Keratinocyte (primary cell): ENCODE measurements at places on chromosomes 5 and 9.

GRCh38 chr5:8601831-8602354, 732.9 kb downstream of the MTRR start:
- DNase-seq = no peak

DNA sequence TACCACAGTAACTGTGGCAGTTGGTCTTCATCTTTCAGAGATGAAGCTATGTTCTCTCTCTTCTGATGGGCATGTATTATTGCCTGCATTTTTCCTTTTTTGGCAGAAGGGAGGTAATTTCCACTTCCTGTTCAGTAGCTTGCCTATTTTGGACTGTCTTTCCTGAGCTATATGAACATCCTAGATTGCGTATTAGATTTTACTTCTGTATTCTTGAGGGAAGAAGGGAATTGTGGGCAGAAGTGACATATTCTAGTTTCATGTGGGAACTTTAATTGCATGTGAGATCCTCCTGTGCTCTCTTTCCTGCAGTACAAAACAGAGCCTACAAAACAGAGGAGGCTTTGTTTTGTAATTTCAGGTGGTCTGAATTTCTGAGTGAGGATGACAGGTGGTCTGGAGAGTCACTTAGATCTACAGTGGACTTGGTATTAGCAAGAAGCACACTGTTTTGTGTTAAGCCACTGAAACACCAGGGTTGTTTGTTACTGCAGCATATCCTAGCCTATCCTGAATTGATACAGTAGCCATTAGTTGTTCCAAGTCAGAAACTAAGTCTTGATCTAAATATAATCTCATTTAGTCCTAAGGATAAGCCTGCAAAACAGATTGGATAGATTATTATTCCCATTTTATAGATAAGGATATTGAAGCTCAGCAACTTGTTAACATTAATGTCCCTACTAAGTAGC, 68.1 kb downstream of the AOPEP start:
- no peak for DNase-seq

DNA sequence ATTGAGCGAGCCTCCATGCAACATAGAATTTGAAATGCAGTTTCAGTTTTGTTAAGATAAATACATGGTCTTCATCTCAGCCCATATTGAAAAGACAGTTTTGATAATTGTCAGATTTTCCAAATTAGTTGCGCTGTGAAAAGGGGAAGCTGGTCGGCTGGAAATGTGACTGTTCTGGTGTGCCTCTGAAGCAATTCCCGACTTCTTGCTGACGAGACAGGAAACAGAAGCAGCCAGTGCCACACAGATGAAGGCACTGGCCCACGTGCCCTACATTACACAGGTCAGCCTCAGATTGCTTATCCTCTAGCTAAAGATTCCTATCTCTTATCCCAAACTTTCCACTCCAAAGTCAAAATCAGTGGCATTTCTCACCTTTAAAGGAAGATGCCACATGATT, 214.1 kb upstream of the TLE4 start:
- DNase-seq = no peak

GRCh38 chr5:67998709-67999261, 216.8 kb upstream of the PIK3R1 start:
- no peak for DNase-seq

GRCh38 chr9:133677126-133678010, 41.2 kb downstream of the DBH start:
- no peak for DNase-seq

DNA sequence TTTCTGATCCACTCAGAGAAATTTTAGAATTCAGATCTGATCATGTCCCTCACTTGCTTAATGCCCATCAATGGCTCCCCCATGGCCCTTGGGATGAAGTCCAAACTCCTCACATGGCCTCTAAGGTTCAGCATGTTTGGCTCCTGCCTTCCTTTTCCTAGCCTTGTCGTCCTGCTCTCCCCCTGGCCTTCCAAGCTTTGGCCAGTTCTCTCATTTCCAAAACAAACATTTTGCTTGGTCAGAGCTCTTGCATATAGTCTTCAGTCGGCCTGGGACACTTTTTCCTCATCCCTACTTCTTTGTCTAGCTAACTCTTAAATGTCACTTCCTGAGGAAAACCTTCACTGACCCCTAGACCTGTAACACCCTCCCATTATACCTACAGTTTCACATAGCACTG, 37.1 kb upstream of the PPP3R2 start:
- no peak for DNase-seq

- DNase-seq = no peak
Observed at GRCh38 chr5:143454936-143455516, 51.5 kb upstream of the NR3C1 start.

GRCh38 chr5:54401515-54401914, 54.0 kb upstream of the HSPB3 start:
- DNase-seq = no peak

DNA sequence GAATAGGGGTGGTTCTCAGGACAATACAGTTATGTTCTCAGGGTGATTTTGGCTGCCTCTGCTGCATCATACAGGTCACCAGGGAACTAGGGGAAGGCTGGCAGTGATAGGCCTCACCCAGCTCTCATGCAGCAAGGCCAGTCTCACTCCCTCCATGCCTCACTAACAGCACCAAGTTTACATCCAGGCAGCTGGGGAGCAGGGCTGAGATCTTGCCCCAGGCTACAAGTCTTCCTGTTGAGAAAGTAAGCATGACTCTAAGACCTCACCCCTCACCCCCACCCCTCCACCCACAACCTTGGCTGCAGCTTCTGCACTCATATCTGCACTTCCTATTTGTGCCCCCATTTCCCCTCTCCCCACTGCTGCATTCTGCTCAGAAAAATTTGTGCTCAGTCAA, 481.2 kb downstream of the ACTL7B start:
- DNase-seq = no peak

GRCh38 chr5:144548936-144549335, 378.3 kb downstream of the KCTD16 start:
- no peak for DNase-seq

DNA sequence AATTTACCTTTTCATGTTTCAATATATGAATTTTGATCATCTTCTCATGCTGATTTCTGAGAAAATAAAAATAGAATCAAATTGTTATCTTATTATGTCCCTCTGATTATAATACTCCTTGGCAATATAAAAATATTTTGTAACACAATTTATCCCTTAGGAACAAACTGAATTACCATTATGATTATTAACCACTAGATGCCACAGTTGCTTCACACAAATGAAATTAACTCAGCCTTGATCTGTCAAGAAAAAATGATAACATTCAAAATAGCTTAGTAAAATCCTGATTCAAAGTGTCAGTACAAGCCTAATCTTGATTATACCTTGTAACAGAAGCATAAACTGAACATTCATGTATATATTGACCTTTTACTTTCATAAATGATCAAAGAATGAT, 4.8 kb upstream of the CHSY3 start:
- no peak for DNase-seq

GRCh38 chr9:6450641-6451375, 37.8 kb downstream of the UHRF2 start:
- DNase-seq = no peak

DNA sequence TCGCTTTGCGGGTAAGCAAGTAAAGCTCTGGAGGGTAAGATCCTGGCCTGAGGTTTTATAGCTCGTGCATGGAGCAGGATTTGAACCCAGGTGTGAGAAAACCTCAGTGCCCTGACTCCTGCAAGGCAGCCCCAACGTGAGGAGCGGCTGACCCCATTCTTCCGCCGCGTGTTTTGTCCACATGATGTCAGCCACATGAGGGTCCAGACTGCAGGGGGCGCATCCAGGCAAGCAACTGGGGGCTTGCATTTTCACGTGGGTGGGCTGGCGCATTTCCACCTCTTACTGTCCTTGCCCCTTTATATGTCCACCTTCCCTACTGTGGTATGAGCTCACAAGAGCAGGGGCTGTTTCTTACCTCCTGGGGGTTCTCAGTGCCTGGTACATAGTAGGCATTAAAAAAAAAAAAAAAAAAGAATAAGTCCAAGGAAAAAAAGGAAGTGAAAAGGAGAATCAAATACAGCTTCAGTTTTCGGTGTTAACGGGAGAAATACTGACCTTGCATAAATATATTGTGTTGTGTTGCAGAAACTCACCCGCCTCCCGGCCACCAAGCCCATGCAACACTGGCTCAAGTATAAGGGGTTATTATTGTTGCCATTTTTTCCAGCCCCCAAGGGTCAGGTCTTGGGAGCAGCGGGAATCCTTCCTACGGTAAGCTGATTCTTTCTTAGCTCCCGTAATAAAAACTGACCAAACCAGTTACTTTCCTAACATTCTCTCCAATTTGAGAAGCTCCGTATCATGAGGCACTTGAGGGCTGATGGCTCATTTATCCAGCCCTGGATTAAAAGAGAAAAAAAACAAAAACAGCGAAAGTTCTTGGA, 15.0 kb downstream of the TLX3 start:
- no peak for DNase-seq

DNA sequence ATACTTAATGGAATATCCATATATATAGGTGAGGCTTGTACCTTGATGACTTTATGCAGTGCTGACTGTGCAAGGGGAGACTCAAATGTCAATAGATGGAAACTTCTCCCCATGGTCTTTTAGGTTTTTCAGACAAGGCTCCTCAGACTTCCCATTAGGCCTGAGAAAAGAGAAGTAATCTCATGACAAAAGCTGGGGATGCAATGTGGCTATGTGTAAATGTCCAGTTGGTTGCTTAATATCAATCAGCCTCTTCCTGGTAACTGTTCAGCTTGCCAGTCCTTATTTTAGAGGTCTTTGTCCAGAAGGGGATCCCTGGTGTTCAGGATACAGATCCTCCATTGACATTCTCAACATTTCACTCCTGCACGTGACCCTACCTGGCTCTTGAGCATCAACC, 621.1 kb upstream of the CDH18 start:
- DNase-seq = no peak

GRCh38 chr5:135214897-135215616, 181.0 kb upstream of the PITX1 start:
- DNase-seq = no peak

GRCh38 chr5:58116346-58116745, 343.5 kb downstream of the PLK2 start:
- no peak for DNase-seq

DNA sequence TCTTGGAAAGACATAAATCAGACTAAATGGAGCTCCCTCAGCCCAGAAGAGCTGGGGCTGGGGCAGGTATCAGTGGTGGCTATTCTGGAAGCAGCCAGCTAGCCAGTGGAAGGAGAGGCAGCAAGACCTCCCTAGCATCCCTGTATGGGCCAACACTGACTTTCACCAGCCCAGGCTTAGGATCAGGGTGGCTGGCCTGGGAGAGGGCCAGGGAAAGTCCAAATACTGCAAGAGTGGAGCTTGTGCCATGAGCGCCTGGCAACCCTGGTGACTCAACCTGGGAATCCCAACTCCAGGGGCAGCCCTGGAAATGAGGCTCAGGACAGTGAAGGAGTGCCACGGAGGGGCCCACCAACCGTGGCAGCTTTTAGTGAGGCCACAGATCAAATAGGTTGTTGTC, 7.6 kb upstream of the IRF1 start:
- no peak for DNase-seq

GRCh38 chr5:177426566-177427210, at the start of gene GRK6:
Gene GRK6, plus strand, starts transcription at chr5:177426676. Its CDS starts 170 bp downstream, at chr5:177426846.
- no peak for DNase-seq

DNA sequence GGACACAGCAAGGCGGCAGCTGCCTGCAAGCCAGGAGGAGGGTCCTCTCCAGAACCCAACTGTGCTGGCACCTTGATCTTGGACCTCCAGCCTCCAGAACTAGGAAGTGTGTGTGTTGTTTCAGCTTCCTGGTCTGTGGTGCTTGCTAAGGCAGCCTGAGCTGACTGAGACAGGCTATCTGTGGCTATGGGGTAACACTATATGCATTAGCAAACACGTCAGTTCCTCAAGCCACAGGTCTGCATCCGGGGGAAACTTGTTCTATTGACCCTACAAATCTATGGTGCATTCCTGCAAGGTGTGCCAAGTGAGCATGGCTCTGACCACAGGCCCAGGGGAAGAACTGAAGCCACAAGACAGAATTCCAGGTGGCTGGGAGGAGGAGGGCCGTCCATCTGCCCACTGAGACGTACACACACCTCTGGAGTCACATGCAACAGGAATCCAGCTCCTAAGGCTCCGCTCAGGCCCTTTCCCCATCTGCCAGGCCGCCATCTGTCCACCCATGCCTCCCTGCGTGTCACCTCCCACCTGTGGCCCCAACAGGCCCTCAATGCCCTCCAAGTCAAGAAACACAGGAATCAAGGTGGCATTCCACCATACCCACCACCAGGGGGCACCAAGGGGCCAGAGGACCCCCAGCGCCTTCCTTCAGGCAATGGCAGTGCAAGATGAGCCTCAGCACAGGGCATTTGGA, 174.9 kb downstream of the ROR2 start:
- DNase-seq = no peak

GRCh38 chr5:128644863-128645262, 106.8 kb upstream of the FBN2 start:
- DNase-seq = no peak

GRCh38 chr9:20805766-20806165, 121.7 kb downstream of the FOCAD start:
- no peak for DNase-seq

- no peak for DNase-seq
Observed at GRCh38 chr9:131259432-131259898, 16.8 kb downstream of the FAM78A start.

- no peak for DNase-seq
Observed at GRCh38 chr9:121774715-121775613, 123.5 kb downstream of the DAB2IP start.

- DNase-seq = no peak
Observed at GRCh38 chr9:34591248-34591916, 1.9 kb upstream of the CNTFR start.

- DNase-seq = no peak
Observed at GRCh38 chr5:147372191-147372590, 137.4 kb downstream of the STK32A start.

DNA sequence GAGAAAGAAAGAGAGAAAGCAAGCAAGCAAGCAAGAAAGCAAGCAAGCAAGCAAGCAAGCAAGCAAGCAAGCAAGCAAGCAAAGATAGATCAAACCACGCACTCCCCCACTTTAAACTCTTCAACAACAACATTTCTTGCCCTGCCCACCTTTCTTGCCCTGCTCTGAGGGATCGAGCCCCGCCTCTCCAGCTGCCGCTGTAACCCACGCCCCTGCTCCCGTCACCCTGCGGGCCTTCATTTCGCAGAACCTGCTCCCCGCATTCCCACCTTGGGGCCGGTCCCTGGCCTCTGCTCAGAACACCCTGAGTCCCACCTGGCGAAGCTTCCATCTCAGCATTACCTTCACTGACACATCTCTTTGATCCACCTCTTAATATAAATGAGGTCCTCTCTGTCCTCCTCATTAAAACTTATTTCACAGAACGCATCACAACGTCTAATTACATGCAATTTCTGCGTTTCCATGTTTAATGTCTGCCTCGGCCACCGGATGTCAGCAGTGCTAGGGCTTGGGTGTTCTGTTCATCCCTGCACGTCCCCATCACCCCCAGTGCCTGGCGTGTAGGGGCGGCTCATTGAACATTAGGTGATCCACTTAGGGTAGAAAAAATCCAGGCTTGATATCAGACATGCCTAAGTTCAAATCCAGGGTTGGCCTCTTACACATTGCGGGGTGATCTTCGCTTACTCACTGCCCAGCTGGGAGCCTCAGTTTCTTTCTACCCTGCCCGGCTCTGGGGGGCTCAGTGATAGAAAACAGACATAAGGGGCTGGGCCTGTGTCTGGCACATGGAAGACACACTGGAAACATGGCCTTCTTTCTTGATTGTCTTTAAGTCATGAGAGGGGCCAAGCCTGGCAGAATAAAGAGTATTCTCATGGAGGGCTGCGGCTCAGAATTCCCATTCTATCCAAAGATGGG, 187.6 kb downstream of the DAB2IP start:
- no peak for DNase-seq

- DNase-seq = no peak
Observed at GRCh38 chr9:5393497-5393896, 44.2 kb downstream of the PLGRKT start.

GRCh38 chr9:131707733-131708157, 32.1 kb downstream of the RAPGEF1 start:
- no peak for DNase-seq

GRCh38 chr5:138389332-138389731, 36.8 kb downstream of the KDM3B start:
- DNase-seq = no peak
